ENCODE measurements at places on chromosomes 3 and 15.

- no peak for DNase-seq
Measured at GRCh38 chr3:141231952-141232823, 563 bp downstream of the PXYLP1 start.

DNA sequence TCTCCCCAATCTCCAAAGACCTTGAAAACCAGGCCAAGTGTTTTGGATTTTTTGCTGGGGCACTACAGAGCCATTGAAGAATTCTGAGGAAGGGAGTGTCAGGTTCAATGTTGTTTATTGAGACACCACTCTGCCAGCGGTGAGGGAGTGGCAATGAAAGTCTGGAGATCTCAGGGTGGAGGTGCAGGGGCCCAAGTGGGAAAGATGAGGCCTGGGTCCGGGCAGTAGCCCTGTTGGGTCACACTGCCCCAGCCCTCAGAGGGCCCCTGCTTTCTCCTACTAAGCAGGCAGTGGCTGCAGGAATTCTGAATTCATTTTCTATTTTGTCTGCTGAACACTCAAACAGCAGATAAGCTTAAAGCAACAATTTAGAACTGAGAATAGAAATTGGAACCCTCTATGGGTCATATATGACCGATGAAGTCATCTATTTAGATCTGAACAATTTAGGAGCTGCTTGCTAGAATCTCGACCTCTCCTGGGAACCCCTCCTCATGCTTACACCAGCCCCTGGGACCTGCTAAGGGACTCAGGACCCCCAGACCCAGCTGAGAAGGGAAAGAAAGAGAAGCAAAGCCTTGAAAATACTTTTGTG, 17.9 kb downstream of the HRH1 start:
- DNase-seq = no peak

- no peak for DNase-seq
Measured at GRCh38 chr15:62874959-62875625, 167.5 kb upstream of the TPM1 start.

DNA sequence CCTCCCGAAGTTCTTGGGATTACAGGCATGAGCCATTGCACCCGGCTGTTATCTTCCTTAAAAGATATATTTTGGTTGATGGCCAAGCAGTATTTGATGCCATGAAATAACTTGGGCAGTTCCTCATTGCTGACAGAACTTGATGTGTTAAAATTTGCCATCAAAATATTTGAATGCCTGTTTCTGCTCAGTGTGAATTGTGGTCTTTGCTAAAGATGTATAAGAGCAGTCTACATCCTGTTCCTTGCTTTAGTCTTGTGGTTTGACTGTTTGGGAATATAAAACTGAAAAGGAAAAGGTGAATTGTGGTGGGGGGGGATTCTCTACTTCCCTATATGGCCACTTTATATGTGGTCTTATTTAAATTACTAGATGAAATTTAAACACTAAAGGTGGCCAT, 14.0 kb downstream of the TRIM71 start:
- no peak for DNase-seq

GRCh38 chr3:150391161-150391560, 16.9 kb upstream of the TSC22D2 start:
- DNase-seq = no peak

- DNase-seq = no peak
Measured at GRCh38 chr15:79067969-79068368, 22.6 kb downstream of the RASGRF1 start.

DNA sequence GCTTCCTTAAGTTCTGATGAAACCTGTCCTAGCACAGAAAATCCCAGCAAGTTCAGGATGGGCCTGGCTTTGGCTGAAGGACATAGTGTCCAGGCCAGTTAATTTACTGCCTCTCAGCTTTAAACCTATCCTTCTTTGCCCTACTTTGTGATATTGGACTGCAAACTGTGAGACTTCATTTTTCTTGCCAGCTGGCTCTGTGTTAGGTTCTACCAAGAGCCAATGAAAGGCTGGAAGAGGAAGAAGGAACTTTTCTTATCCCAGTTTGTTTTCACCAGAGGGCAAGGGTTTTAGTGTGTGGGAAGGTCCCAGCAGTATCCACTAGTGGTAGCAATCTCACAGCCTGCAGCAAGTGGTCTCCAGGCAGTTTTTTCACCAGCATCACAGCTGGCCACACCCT, 18.2 kb downstream of the DCUN1D1 start:
- DNase-seq = no peak

DNA sequence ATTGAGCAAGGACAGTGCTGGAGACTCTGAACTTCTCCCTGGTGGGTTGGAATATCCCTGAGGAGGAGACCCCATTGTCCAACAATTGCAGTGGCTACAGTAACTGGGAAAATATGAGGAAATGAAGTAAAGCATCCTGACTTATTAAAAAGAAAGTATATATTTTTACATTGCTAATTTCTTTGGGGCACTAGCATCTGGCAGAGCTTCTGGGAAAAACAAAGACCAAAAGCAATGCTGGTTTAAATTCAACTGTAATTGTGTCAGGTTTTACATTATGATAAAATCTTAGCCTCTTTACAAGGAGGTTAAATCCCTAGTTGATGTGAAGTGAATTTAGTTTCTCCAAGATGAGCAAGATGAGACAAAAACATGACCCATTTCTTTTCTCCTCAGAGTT, 454.0 kb upstream of the RBMS3 start:
- no peak for DNase-seq

DNA sequence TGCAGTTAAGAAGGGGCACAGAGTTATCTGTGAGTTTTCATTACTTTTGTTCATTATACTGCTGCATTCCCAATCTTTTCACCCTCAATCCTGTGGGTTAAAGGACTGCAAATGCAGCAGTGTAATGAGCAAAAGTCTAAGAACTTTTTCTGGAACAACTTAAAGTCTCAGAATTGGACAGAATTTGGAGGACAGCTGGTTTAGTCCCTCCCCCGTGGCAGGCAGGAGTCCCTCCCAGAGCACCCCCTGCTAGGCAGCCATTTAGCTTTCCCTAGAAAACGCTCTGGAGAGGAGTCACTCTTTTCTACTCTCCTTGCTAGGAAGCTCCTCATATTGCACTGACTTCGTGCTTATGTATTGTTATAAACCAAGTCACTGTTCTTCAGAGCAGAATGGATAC, 156.3 kb upstream of the UBE2E1 start:
- DNase-seq = no peak

DNA sequence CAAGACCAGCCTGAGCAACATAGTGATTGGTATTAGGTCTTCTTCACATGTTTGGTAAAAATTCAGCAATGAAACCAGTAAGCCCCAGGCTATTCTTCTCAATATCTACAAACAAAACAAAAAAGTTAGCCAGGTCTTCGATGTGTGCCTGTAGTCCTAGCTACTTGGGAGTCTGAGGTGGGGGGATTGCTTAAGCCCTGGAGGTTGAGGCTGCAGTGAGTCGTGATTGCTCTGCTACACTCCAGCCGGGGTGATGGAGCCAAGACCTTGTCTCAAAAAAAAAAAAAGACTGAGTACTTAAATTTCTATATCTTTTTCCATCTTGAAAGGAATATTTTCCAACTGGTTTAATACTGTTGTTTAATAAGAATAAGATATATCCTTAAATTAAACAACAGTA, 106.8 kb downstream of the MBNL1 start:
- DNase-seq = no peak

DNA sequence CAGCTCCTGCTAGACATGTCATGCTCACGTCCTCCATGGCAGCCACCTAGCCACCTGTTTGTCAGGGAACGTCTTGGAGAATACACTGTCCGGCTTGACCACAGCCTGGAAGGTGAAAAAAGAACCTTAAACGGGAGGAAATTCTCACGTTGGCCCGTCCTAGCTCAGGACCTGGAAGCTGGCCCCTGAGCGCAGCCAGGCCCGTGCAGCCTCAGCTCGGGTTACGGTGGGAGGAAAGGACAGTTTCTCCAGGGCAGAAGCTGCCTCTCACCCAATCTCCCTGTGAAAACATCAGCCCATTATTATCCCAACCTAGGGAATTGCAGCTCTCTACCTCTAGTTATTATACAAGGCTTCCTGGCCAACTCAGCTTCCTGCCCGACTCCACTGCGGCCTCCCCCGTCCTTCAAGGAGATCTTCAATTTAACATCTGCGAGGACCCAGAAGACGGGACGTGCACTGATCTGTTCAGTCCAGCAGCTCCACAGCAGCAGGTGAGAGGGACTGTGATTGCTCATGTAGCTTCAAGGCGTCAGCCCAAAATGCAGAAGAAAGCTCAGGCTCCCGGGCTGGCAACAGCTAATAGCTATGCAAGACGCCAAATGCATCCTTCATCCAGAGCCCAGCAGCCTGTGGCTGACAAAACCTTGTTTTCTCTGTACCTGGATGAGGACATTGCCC, 84.7 kb downstream of the ADAMTS17 start:
- DNase-seq = no peak

- peak; percentile 69 for DNase-seq
Measured at GRCh38 chr3:172591876-172592771, 68.9 kb upstream of the TNFSF10 start.

- no peak for DNase-seq
Measured at GRCh38 chr3:52771334-52771681, 568 bp upstream of the NEK4 start.

DNA sequence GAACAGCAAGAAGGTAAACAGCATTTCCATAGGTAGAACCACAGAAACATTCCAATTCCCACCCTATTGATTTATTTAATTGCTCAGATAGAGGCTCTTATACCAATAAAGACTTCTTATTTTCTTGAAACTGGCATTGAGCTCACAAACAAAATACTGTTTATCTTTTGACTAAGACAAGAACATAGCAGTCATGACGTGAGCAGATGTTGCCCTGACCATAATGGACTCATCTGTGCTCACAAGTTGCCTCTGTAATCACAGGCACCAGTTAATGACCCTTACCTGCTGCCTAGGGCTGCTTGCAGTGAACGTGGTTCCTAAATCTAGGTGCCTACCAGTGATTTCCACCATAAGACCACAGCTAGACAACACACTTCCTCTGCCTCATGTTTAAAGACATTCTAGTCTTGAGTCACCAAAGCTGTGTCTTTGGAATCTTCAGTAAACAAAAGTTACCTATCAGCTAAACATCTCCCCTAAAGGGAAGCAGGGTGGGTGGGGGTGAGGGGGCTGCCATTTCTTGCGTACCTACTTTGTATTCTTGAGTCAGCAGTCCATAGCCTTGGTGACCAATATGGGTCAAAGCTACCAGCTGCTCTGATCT, 2.1 kb downstream of the FYCO1 start:
- DNase-seq = no peak

- DNase-seq = no peak
Measured at GRCh38 chr3:182412066-182412465, 381.2 kb upstream of the ATP11B start.

GRCh38 chr15:52257734-52258062, 37.9 kb downstream of the MYO5C start:
- no peak for DNase-seq

DNA sequence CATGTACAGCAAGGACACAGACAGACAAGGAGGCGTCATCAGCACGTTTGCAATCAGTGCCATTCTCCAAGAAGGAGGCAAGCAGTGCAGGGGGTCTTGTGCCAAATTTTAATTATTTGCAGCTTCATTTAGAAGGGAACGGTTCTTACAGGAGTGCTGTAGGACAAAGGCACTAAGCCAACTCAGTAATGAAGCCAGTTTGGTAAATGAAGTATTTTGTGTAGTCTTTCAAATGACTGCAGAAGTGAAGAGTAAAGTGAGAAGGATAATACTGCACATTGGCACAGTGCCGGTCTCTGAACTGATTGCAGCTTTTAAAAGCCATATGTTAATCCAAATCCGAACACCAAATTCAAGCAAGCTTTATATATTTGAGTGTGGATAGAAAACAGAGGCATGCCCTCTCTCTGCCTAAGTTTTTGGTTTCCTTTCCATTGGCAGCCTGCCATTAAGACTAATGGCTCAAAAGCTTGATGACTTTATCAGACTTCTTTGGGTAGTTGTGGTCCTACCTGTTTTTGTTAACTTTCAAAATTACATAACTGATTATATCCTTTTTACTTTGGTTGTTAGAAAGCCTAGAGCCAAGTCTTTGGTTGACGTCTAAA, 101.3 kb downstream of the SENP2 start:
- DNase-seq = no peak

DNA sequence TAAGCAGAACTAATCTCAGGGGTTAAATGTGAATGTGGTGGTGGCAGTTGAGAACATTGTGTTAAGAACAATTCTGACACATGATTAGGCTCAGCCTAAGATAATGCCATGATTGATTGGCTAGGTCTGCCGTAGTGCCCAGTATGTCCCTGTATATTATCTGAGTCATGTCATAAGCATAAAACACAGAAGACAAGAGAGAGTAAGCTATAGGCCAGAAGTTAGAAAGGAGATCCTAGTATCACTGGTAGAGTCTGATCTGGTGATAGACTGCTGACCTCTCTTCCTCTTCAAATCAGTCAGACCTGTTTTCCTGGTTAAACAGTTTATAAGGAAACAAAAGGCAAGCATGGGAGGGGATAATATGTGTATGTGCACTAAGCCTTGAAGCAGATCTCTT, 30.1 kb upstream of the ATP8B4 start:
- no peak for DNase-seq

DNA sequence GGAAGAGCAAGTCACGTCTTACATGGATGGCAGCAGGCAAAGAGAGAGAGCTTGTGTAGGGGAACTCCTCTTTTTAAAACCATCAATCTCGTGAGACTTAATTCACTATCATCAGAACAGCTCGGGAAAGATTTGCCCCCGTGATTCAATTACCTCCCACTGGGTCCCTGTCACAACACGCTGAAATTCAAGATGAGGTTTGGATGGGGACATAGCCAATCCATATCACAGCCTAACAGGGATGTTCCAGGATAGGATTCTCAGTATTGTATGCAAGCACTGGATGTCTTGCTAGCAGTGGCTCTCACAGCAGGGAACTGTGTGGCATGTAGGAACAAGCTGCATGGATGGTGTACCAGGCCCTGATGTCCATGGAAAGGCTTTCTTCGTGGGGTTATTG, 47.8 kb upstream of the SLC24A5 start:
- DNase-seq = no peak

GRCh38 chr3:129316248-129317013, 37.8 kb downstream of the HMCES start:
- DNase-seq = peak; percentile 81

DNA sequence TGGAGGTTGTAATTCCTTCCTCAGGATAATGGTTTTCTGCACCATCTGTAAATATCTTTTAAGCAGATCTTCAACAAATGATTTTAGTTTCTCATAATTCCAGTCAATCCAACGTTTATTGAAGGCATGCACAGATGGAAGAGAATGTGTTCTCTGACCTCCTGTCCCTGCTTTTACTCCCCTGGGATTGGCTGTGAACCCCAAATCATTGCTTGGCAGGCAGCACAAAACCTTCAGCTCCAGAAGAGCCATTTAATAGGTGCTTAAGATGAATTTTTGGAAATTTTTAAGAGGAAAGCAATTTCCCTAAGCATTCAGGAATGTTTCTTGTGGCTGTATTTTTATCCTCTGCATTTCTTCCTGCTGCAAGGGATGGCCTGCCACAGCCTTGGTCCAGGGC, 25.5 kb upstream of the THSD4 start:
- DNase-seq = no peak

All from stimulated activated CD8-positive, alpha-beta memory T cell treated with anti-CD3 and anti-CD28 coated beads, Interleukin-4, amount 100 ng/mL, for 24 hours (primary cell).